Stimulated activated CD4-positive, alpha-beta T cell treated with anti-CD3 and anti-CD28 coated beads, TNF-alpha, amount 100 ng/mL, for 24 hours (primary cell): ENCODE measurements at places on chromosomes 7 and 10.

DNA sequence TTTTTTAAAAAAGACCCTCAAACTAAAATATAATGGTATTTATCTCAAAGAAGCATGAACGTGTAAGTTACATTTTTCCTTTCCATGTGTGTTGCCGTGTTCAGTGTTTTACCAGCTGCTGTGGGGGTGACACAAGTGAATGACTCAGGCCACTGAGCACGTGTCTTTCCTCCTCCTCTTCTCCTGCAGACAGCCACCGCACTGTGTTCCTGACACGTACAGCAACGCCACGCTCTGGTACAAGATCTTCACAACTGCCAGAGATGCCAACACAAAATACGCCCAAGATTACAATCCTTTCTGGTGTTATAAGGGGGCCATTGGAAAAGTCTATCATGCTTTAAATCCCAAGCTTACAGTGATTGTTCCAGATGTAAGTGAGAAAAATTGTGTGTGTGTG, 29.7 kb downstream of the TMEM248 start:
- DNase-seq = no peak

DNA sequence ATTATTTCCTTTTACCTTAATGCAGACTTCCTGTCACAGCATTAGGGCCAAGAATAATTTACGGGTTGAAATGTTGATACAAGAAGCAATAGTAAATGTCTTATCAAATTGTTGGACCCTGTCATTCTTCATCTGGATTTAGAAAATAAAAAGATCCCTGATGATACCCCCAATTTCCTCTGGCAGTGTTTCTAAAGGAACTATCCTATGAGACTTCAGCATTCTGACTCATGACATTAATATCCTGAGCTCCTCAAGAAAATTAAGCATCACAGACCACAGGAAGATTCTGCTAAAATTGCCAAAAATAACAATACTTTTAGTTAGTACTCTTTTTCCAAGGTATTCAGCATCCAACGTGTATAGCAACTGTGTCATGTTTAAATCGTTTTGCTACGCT, 490.5 kb upstream of the ANKRD30A start:
- no peak for DNase-seq

GRCh38 chr10:52485462-52485861, 171.4 kb downstream of the DKK1 start:
- DNase-seq = no peak

- no peak for DNase-seq
Measured at GRCh38 chr10:103481974-103482531, 3.0 kb upstream of the CALHM3 start.

DNA sequence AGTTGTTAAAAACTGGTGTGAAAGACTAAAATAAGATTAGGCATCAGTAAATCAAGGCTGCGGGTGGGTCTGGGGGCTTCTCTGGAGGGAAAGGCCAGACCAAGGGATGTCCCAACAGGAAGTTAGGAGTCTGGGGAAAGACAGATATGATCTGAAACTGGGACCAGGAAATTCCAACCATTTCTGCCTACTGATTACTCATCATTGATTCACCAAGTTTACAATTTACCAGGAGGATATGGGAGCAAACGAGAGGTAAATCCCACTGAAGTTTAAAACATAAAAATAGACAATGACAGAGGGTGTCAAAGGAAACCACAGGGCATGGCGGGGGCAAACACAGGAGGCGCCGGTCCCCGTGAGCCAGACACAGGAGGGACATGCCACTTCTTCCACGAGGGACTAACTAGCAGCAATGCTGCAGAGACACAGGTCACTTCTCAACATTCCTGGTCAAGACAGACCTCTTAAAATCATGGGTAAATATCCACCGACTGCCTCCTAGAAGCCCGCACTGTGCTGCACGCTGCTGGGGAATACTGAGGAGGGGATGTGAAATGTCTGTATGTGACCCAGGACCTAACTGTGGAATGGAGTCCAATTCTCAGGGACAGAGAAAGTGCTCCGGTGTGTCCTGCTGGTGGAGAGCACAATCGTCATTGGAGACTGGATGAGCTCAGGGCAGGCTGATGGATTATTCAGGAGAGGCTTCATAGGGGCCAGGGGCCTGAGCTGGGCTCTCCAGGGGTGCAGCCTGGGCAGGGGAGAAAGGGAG, 153.4 kb upstream of the KLF14 start:
- no peak for DNase-seq

GRCh38 chr10:47047127-47047504, 135.9 kb downstream of the PTPN20 start:
- DNase-seq = no peak

- DNase-seq = no peak
Measured at GRCh38 chr10:119222537-119222936, 15.2 kb downstream of the GRK5 start.

DNA sequence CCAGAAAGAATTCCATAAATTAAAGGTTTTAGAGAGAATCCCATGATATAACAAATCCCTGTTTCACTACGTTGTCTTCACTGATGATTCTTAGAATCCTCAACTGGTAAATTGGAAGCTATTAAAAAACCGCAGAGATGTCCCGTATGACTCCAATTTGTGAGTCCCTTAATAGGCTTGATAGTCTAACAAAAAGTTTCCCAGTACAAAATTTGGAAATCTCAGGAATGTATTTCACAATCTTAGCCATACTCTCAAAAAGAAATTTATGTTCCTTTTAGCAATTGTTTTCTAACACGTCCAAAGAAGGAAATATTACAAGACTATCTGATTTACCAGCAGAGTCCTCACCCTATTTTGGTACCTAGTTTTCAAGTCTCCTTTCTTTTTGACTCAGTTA, 2.5 kb downstream of the TES start:
- no peak for DNase-seq

GRCh38 chr10:133067149-133068105, 20.3 kb upstream of the ADGRA1 start:
- no peak for DNase-seq

DNA sequence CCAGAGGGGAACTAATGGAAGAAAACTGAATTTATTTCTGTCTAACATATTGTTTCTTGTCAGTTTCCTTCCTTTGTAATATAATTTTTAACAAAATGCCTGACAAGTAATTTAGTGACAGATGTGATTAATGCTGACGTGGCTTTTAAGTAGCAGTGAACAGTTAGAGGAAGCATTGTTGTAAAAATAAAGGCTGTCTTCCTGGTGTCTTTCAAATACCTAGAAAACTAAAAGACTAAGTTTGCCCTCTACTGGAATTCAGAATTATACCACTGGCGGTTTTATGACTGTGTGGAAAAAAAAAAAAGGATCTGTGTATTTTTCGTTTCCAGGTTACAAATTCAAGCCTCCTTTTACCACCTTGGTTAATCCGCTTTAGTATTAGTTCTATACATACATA, 217.1 kb upstream of the DPP6 start:
- DNase-seq = no peak

GRCh38 chr7:7505915-7506314, 29.8 kb downstream of the COL28A1 start:
- no peak for DNase-seq

DNA sequence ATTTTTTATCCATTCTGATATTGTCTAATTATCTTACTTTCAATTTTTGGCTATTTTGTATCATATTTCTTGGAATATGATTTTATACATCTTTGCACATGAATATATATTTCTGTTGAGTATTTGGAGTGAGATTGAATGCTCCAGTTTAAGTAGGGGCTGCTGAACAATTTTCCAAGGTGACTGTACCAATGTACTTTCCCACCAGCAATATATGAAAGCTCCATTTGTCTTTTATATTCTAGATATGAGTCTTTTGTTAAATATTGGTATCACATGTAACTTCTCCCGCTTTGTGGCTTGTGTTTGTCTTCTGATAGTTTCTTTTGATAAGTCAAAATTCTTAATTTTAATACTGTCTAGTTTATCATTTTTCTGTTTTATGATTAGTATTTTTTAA, 144.6 kb upstream of the MDFIC start:
- DNase-seq = no peak

DNA sequence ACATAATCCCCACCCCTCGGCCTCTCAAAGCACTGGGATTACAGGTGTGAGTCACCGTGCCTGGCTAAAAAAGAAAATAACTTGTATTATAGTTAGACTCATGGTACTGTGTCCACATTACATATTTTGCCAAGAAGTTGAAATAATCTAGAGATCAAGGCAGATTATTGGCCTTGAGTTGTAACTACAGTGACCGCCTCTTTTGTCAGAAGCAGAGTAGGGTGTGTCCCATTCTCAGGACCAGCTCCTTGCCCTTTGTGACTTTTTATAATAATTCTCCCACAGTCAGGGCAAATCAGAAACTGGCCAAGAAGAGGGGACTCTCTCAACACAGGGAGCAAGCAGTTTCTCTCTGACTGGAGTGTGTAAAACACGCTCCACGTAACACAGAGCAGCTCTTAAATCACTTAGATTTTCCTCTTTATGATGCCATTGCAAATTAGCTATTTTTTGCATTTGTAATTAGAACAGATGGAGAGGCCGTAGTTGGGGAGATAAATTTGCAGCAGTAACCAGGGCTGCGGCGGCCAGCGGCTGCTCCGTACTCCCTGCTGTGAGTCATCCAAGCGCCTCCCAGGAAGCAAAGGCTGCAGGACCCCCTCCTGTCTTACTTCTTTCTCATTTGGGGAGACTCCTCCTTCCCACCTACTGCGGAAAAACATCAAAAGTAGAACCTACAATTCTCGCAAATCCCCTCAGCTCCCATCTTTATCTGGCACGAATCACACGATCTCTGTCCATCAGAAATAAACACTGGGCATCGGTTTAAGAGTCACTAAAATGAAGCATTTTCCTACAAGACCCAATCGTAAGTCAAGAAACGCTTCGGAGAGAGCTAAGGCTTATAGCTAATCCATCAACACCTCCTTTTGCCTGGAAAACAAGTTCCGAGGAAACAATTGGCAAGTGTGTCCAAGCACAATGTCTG, 32.1 kb upstream of the MSRB2 start:
- DNase-seq = no peak

GRCh38 chr7:128188396-128189230, 52.5 kb upstream of the LEP start:
- DNase-seq = no peak

- no peak for DNase-seq
Measured at GRCh38 chr10:65123120-65123519, 1601.9 kb downstream of the REEP3 start.

DNA sequence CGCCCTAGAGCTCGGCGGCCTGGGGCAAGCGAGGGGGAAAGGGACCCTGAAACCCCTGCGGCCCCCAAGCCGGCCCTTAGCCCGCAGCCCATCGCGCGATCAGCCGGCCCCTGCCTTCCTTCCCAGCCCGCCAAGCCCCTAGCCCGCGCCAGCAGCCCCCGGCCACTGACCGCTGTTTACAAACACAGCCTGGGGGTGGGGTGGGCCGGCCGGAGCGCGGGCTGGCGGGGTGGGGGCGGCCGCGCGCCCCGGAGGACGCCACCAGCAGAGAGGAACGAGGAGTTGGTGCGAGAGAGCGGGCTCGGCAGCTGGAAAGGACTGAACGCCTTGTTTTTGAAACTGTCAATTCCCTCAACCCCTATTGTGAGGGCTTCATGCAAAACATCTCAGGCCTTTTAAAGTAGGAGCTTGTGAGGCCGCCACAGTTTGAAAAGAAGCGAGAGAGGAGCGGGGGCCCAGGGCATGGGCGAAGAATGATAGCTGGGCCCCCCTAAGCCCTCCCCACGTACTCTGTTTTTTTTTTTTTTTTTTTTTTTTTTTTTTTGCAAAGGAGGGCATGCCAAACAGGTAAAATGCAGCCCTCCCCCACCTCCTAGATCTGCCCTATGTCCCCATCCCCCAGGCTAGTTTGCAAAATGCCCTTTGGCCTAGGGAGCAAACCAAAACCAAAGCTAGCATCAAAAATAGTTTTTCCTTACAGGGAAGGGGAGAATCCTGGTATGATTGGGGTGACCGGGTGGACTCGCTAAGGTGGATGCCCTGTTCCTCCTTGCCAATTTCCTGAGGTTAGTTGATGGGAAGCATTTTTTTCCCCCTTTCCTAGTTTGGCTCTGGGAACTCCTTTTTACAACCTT, 15.0 kb downstream of the SKIDA1 start:
- no peak for DNase-seq

- no peak for DNase-seq
Measured at GRCh38 chr10:17580885-17581284, 36.3 kb downstream of the HACD1 start.
